ENCODE measurements at places on chromosomes 7 and 10. TPM values are rescaled to one million over a fixed set of nuclear protein-coding genes. Genes with fewer than 3 reads are reported as not detected.

The GRID2IP gene
- total RNA-seq, result 0.81 TPM

The DMBT1 gene
- not detected for total RNA-seq

The CYP26C1 gene
- total RNA-seq, result 0.20 TPM

The EPHB6 gene
- 65.0 TPM for total RNA-seq

The NCF1 gene
- 6.8 TPM for total RNA-seq

The SHH gene
- not detected for total RNA-seq

The MBL2 gene
- total RNA-seq, result not detected

The MEIG1 gene
- not detected for total RNA-seq
